ENCODE measurements at places on chromosomes 1 and 21. TPM values are rescaled to one million over a fixed set of nuclear protein-coding genes. Genes with fewer than 3 reads are reported as not detected.

The VSIG8 gene
- not detected for total RNA-seq

The DCST1 gene
- 0.21 TPM for total RNA-seq

The KISS1 gene
- not detected for total RNA-seq

GRCh38 chr1:233331676-233332519, 4.4 kb downstream of the MAP3K21 start:
- peak overlapping the region; percentile 32 for H3K27ac ChIP-seq
- no peaks in the 10 kb centered on the region for H3K36me3 ChIP-seq
- no peak overlapping the region for H3K4me3 ChIP-seq
- DNase-seq, result no peak

DNA sequence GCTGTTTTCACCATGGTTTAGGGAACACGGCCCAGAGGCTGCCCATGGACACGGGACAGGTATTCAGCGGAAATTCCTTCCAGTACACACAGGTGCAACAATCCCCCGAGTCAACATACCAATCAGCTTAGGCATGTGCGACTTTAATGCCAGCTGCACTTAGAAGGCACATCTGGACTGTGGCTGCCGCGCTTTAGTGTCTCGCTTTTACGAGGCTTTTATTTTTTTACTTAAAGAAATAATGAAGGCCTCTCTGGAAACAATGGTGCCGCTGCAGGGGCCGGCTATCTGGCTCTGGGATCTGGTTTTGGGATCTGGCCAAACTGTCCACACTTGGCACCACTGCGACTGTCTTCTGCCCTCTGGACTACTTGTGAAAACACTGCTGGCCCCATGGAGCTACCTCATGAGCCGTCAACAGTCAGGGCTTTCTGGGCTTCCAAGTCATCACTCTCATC, 55.5 kb downstream of the SLC66A1 start:
- no peaks in the 10 kb centered on the region for H3K27me3 ChIP-seq
- peaks cover 19% of the 10 kb centered on the region for H3K36me3 ChIP-seq
- H3K27ac ChIP-seq, result no peak overlapping the region
- no peak overlapping the region for H3K4me3 ChIP-seq
- no peaks in the 10 kb centered on the region for H3K4me1 ChIP-seq
- DNase-seq, result no peak

GRCh38 chr1:161440312-161440894, 64.9 kb upstream of the FCGR2A start:
- no peaks in the 10 kb centered on the region for H3K4me1 ChIP-seq
- no peaks in the 10 kb centered on the region for H3K27me3 ChIP-seq
- peak; percentile 84 for DNase-seq
- H3K4me3 ChIP-seq, result peak overlapping the region; percentile 89

- peaks cover 11% of the 10 kb centered on the region for H3K4me1 ChIP-seq
- peaks cover 6% of the 10 kb centered on the region for H3K36me3 ChIP-seq
- H3K27ac ChIP-seq, result no peak overlapping the region
Observed at GRCh38 chr21:34582506-34583150, 32.3 kb downstream of the RCAN1 start.

DNA sequence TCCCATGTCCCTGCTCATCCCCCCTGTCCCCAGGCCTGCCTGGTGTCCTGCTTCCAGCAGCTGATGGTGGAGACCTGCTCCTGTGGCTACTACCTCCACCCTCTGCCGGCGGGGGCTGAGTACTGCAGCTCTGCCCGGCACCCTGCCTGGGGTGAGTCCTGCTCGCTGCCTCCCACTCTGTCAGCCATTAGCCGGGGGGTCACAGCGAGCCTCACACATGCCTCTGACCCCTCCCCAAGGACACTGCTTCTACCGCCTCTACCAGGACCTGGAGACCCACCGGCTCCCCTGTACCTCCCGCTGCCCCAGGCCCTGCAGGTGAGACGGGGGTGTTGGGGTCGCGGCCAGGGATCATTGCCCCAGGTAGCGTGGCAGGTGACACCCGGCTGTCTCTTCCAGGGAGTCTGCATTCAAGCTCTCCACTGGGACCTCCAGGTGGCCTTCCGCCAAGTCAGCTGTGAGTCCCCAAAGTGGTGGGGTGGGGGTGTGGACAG, 10.0 kb downstream of the SCNN1D start:
- H3K4me1 ChIP-seq, result no peaks in the 10 kb centered on the region
- peaks cover 17% of the 10 kb centered on the region for H3K36me3 ChIP-seq
- H3K4me3 ChIP-seq, result no peak overlapping the region
- no peaks in the 10 kb centered on the region for H3K27me3 ChIP-seq

DNA sequence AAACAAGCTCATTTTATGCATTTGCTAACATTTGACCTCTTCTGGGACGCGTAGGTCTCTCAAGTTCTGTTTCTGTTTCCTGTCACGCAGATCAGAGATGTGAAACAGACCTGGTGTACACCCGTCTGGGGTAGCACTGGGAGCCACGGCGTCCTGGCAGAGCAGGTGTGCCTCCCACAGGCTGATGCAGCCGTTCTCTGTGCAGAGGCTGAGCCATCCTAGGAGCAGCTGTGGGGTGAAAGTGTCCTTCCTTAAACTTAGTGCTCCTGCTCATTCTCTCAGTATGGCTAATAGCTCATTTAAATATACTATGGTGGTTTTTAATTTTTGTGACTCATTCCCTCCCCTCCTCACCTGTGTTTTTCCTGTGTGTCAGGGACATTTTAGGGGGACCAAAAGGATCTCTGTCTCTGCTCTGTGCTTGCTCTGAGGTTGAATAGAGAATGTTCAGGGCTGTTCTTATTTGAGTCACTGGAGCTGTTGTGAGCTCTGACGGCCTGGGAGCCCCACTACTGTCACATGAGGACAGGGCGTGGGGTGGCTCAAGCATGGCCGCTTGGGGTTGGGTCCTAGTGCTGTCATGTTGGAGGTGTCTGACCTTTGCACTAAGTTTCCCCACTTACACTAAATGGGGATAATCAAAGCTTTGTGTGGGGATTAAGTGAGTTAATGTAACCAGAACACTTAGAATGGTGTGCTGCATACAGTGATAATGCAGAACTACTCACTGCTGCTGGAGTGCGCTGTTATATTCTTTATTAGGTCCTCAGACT, 43.0 kb downstream of the GALNT2 start:
- peak overlapping the region; percentile 1 for H3K27ac ChIP-seq
- no peak for DNase-seq
- no peak overlapping the region for H3K4me3 ChIP-seq
- H3K4me1 ChIP-seq, result peaks cover 74% of the 10 kb centered on the region
- H3K36me3 ChIP-seq, result peaks cover 19% of the 10 kb centered on the region
- no peaks in the 10 kb centered on the region for H3K27me3 ChIP-seq
